Activated naive CD4-positive, alpha-beta T cell treated with anti-CD3 and anti-CD28 coated beads, Interleukin-2, amount 50 U/mL, for 16 hours (primary cell): ENCODE measurements at places on chromosomes 3 and 15.
A peak's percentile ranks its signal among the peaks of the same experiment; 100 is the strongest.

DNA sequence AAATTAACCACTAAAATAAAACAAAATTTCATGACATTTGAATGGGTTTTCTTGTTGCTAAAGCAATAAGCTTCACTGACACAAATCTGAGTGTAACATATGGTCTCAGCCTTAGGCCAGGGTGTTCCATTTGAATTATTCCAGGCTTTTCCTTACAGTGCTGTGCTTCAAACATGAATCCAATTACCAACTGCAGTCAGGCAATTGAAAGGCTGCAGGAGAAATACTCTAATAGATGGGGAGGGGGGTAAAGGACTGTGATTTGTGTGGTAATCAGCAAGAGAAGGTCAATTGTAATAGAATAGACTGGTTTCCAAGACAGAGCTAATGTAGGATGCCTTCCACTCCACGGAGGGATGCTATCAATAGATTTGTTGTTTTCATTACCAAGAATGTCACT, 466.7 kb downstream of the C3orf38 start:
- no peak for DNase-seq

GRCh38 chr3:156135921-156136638, 15.7 kb downstream of the KCNAB1 start:
- no peak for DNase-seq

- DNase-seq, result no peak
Observed at GRCh38 chr3:54862526-54862925, 65.3 kb downstream of the LRTM1 start.

- DNase-seq, result peak; percentile 76
Observed at GRCh38 chr3:37996785-37997301, 6.3 kb downstream of the VILL start.

- no peak for DNase-seq
Observed at GRCh38 chr15:94910166-94910565, 678.8 kb downstream of the MCTP2 start.

GRCh38 chr15:29437888-29438702, 168.5 kb upstream of the NSMCE3 start:
- no peak for DNase-seq

DNA sequence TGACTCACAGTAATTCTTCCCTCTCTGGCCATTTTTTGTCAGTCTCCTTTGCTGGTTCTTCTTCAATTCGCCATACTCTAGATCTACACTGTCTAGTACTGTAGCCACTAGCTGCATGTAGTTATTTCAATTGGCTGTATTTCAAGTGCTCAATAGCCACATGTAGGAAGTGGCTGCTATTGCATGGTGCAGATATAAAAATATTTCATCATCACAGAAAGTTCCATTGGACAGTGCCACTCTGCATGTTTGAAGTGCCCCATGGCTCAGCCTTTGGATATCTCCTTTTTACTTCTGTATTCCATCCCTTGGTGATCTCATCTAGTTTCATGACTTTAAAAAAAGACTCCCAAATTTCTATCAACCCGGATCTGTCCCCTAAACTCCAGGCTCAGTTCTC, 22.1 kb downstream of the PPP2R3A start:
- no peak for DNase-seq

DNA sequence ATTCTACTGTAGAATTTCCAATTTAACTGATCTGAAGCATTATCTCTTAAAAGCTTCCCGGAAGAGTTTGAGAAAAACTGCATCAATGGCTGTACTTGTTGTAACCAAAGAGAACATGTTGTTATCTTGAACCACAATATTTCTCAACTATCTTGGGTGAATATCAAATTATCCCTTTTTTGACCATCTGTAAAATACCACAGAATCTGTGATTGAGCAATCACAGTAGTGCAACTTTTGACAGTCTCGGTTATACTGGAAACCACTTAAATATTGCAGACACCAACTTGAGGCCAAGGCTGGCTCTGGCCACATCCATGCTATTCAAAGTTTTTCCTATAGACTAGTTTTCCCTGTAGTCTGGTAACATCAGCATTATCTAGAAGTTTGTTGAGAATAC, 842.8 kb upstream of the EPHA6 start:
- DNase-seq, result no peak

DNA sequence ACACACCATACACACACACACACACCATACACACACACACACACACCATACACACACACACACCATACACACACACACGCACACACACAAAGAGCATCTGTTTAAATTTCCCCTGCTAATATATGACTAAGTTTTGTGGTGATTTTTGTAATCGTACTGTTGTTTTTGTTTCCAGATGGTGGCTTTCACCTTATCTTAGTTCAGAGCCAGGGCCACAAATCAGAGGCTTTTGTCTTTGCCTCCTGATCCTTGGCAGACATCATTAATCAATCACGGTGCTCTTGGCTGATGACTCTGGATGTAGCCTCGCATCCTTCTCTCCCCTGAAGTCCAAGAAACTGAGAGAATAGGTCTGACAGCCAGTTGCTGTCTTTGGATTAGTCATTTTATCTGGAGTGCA, 52.1 kb downstream of the EDEM1 start:
- no peak for DNase-seq

DNA sequence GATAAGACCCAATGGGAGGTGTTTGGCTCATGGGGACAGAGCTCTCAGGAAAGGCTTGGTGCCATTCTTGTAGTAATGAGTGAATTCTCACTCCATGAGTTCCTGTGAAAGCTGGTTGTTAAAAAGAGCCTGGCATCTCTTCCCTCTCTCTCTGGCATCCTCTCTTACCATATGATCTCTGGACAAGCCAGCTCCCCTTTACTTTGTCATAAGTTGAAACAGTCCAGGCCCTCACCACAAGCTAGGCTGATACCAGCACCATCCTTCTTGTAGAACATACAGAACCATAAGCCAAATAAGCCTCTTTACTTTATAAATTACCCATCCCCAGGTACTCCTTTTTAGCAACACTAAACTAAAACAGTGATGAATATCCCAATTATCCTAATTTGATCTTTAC, 166.9 kb upstream of the TMC3 start:
- DNase-seq, result no peak

GRCh38 chr3:184687363-184688015, 24.4 kb downstream of the MAGEF1 start:
- DNase-seq, result no peak

DNA sequence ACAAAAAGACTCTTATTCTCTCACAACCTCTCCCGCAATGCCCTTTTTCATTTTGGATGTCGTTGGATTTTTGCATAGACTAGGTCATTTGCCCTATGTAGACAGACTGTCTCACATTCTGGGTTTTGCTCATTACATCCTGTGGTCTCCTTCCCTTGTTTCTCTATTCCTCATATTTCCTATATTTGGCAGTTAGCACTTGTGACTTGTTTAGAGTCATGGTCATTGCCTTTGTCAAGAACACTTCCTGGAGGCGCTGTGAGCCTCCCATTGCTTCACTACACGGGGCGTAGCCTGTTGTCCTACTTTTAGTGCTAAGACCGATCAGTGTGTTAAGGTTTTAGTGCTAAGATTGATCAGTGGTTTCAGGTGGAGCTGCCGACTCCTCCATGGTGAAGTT, 16.1 kb upstream of the TATDN2 start:
- DNase-seq, result no peak
